ENCODE measurements at places on chromosomes 1 and 21.
A peak's percentile ranks its signal among the peaks of the same experiment; 100 is the strongest.

- DNase-seq, result no peak
Measured at GRCh38 chr1:245062741-245063305, 92.0 kb upstream of the KIF26B start.

DNA sequence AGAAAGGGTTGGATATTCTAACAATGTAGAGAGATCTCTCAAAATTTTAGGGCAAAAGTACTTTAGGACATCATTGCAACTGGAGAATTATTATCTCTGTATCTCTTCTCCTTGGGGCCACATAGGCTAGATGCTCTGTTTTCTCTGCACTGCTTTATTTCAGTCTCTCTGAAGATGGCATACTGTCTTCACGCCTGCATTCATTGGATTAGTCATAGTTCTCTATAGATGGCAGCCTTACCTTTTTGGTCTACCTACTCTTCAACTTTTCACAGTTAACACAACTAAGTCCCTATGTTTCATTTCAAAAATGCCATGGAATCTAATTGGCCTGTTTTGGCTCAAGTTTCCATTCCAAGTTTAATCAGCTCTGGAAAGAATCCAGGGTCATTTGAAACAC, 1623.3 kb upstream of the B3GALT2 start:
- DNase-seq, result no peak

- no peak for DNase-seq
Measured at GRCh38 chr1:226405411-226405988, 2.4 kb downstream of the PARP1 start.

DNA sequence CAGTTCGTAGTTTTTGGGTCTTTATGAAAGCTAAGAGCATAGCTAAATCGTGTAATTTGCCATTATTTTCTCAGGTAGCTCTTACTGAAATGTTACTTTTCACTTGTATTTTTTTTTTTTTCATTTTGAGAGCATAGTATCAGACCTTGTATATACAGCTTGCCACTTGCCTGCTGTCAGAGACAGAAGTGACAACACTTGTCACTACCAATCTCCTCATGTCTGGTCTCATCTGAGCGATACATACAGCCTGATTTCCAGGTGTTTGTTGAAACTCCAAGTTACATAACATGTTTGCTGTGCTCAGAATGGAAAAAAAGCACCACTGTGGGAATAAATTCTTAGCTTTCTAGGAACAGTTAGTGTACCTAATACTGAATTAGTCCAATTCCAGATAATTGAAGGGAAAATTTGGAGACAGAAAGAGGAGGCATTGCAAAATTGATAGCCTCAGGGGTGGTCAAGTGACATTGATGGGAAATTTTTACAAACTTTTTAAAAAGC, 621.4 kb upstream of the PKN2 start:
- no peak for DNase-seq

GRCh38 chr1:168304865-168305264, 24.2 kb downstream of the TBX19 start:
- no peak for DNase-seq

DNA sequence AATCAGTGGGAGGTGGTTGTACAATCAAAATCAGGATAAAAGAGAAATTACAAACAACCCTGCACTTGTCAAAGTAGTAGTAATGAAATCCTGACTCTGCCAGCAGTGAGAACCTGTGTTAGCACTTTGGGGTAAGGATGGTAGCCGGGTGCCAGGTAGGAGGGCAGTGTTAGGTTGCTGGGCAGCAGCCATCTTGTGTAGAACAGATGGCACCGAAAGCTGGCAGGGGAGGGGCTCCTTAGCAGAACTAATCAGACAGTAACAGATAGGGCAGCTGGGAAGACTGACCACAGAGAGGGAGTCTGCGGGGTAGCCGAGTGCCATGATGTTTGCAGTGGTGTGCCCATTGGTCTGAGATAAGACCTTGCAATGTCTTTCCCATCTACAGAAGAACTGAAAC, 137.3 kb downstream of the SDCCAG8 start:
- peak; percentile 7 for DNase-seq

GRCh38 chr1:94925561-94926125, 1.3 kb downstream of the CNN3 start:
- no peak for DNase-seq

GRCh38 chr1:172184506-172185191, 235.8 kb upstream of the C1orf105 start:
- DNase-seq, result no peak

DNA sequence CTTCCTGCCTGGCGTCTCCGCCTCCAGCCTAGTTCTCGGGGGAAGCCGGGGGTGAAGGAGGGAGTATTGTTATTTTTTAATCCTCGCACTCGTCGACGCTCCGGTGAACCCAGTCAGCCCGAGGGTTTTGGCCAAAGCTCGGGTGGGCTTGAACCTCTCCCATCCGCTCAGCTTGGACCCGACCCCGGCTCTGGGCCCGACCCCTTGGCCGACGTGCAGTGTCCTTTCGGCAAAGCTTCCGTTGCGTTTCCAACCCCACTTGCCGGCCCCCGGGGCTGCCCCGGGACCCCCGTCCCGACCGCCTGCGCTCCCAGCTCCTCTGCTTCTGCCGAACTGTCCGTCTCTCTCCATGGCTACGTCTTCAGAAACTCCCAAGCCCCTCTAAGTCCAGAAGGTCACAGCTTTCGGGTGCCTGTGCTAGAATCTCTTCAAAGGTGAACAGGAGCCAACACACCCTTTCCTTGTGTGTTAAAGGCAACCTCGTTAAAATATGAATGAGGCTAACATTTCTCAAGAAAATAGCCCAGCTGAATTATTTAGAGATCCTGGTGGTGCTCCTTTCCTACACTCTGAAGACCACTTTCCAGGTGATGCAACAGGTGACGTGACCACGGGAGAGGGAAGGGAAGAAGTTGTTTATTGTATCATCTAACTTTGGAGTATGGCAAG, 647 bp downstream of the DESI2 start:
- DNase-seq, result peak; percentile 17

DNA sequence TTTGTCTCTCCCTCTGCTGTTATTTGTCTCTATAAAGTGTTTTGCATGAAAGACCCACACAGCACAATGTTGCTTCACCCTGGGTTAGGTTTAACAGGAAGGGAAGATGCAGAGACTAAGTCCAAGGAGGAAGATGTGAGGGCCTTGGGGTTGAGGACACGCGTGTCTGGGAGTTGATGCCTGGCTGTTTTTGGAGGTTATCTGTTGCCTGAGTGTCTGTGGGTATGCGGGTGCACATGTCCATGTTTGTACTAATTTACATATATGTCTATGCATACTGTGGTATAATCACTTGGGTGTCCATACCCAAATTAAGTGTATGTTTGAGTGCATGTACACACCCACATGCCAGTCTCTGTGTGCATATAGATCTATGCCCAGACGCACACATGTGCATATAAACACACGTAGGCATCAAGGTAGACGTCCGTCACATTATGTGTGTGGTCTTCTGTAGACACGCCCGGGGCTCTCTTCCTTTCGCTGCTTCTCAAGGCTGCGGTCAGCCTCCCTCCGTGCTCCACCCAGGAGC, 962 bp upstream of the MAN1C1 start:
- no peak for DNase-seq

- DNase-seq, result peak; percentile 21
Measured at GRCh38 chr1:62144238-62144831, 50.3 kb upstream of the L1TD1 start.

GRCh38 chr1:160674415-160674814, 27.6 kb upstream of the SLAMF1 start:
- DNase-seq, result no peak

DNA sequence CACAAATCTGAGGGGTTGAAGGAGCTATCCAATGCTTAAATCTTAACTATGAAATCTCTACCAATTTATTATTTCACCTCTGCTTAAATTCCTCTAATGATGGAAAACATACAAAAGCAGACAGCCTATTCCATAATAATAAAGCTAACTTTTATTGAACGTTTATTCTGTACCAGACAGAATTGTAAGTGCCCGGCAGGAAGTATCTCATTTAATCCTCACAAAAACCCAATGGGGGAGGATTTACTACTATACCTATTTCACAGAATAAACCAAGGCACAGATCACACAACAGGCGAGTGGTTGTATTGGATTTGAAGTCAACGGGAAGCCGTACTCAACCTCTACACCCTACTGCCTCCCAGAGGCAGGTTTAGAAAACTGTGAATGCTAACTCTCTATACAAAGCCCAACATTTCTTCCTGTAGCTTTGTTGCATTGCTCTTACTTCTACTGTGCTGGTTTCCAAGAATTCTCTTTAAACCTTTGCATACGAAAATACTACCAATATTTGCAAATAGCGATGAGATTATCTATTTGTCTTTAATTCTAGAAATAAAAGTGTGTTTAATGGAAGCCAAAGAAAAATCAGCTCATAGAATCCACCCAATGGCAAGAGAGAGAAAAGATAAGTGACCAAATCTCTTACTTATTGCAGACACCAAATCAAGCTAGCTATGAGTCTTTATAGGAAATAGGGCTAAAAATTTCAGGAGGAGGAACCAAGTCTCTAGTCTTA, 33.5 kb upstream of the C1orf53 start:
- DNase-seq, result peak; percentile 4

GRCh38 chr1:77539519-77540142, 142.8 kb downstream of the ZZZ3 start:
- no peak for DNase-seq

- no peak for DNase-seq
Measured at GRCh38 chr1:230335861-230336522, 90.1 kb downstream of the PGBD5 start.

- DNase-seq, result no peak
Measured at GRCh38 chr1:29299446-29299845, 63.1 kb downstream of the PTPRU start.

DNA sequence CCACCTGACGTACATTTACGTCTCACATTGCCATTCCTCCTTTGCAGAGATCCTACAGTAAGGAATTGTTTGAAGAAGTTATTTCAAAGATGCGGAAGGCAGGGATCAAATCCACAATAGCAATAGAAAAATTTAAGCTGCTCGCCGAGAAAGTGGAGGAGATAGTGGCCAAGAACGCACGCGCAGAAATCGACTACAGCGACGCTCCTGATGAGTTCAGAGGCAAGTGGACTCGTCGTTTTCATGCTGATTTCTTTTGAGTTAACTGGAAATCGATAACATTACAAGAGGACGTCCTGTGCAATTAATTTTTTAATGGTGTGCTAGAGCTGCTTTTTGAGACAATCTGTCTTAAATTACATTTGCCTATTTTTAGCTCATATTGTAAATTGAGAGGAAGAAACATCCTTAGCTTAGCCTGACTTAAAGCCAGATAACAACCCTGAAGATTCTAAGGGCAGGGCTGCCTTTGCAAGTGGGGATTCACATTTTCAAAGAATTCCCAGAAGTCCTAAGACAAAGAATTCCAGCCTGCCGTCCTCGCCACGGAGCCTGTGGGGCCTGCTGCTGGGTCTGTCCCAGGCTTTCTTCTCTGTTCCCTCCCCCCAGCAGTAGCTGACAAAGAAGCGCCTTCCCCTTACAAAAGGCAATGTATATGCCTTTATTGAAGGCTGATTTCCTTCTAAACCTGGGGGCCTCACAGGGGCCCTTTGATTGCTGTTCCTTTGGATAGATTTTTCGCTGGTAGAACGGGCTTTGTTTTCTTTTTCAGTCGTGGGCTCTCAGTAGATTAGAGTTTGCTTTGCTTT, 31.6 kb upstream of the KIF1B start:
- DNase-seq, result no peak

- no peak for DNase-seq
Measured at GRCh38 chr1:204871405-204872037, 859 bp downstream of the NFASC start.

DNA sequence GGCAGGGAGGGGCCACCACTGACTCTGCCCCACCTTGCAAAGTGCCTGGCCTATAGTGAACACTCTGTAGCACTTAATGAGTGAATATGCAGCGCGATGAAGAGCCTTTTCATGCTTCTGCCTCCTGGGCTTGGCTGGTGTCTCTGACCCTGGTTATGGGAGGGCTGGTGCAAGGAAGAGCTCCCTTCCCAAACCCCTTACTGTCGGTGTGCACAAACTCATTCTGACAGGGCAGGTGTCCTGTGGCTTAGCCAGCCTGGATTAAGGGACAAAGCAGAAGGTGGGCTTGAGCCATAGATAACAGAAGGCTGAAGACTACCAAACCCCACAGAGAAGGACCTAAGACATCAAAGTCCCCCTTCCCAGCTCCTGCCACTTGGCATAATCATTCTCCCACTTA, 2.0 kb upstream of the NCMAP start:
- no peak for DNase-seq

DNA sequence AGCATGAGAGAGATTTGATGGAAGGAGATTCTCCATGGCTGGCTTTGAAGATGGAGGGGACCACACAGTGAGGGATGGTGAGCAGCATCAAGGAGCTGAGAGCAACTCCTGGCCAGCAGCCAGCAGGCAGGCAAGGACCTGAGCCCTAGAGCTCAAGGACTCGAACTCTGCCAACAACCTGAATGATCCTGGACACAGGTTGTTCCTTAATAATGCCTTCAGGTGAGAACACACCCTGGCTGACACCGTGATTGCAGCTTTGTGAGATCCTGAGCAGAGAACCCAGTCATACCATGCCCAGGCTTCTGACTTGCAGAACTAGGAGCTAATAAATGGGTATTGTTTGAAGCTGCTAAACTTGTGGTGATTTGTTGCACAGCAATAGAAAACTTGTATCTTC, 183.1 kb downstream of the LMX1A start:
- no peak for DNase-seq

DNA sequence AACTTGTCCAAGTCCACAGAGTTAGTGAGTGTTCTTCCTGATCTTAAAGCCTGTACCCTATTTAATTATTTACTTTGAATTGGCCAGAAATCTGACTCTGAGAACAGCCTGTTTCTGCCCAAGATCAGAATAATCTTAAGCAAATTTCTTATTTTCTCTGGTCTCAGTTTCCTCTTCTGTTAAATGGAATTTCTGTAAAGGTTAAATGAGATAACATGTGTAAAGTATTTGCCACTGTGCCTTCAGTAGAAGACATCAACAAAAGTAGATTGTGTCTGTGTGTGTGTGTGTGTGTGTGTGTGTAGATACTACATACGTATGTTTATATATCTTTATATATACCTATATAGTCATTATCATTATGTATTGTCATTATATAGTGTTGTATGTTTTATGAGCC, 124.2 kb upstream of the FGGY start:
- no peak for DNase-seq

GRCh38 chr1:153547560-153548551, 1.2 kb downstream of the S100A3 start:
- DNase-seq, result peak; percentile 63

GRCh38 chr1:168452329-168452728, 91.5 kb downstream of the XCL2 start:
- DNase-seq, result no peak

Measured in hematopoietic multipotent progenitor cell treated with erythropoietin and hydrocortisone succinate and interleukin-3 and kit ligand, for 15 days (in vitro differentiated cells).